ENCODE measurements at places on chromosomes 7 and 10.

- DNase-seq = no peak
Measured at GRCh38 chr7:13832346-13832745, 157.1 kb downstream of the ETV1 start.

DNA sequence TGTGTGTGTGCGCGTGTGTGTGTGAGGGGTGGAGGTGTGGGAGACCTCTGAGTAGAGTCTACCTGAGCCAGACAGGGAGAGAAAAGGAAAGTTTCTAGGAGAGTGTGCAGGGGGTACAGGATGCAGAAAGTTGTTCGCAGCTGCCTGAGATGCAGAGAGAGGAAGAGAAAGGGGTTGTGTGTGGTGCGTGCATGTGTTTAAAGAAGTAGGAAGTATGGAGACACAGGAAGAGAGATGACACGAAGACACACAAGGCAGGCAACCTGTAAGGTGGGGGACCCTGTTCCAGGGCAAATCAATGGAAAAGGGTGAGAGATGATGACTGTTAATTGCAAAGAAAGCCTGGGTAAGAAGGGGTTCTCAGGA is 52.2 kb downstream of the C10orf105 start:
- no peak for DNase-seq

DNA sequence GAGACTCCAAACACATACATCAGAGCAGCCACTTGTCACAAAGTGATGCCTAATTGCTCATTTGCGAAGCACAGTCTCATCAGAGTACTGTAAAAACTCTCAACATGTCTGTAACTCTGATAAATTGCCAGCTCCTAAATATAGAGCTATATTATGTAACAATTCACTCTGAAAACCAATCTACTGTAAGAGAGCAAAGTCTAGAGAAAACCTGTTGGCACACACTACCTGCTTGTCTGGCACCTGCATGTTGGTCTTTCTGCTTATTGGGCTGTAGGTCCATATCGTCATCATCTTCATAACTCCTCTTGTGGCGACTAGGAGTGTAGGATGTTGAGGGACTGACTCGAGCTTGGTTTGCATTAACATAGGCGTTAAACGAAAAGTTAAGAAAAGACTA is 19.8 kb downstream of the MCMBP start:
- no peak for DNase-seq

- no peak for DNase-seq
Measured at GRCh38 chr7:25208525-25209221, 19.6 kb downstream of the NPVF start.

Measured in CD4-positive, alpha-beta T cell treated with Interleukin-10 for 1 hour (primary cell).